ENCODE measurements at places on chromosomes 4 and X.

DNA sequence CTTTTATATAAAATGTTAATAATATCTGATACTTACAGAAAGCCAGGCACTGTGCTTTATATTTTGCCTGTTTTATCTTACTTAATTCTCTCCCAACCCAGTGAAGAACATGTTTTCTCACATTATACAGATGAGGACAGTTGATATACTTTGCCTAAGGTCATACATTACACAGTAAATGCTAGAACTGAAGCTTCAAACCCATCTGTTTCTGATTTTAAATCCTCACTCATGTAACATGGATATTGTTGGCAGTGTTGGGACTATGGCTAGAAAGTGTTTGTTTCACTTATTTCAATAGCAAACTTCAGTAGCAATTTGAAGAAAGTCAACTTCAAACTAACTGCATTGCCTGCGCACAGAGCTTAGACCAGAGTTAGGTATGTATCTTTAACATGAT lies 57.4 kb downstream of the RAPGEF2 start:
- no peak for DNase-seq

DNA sequence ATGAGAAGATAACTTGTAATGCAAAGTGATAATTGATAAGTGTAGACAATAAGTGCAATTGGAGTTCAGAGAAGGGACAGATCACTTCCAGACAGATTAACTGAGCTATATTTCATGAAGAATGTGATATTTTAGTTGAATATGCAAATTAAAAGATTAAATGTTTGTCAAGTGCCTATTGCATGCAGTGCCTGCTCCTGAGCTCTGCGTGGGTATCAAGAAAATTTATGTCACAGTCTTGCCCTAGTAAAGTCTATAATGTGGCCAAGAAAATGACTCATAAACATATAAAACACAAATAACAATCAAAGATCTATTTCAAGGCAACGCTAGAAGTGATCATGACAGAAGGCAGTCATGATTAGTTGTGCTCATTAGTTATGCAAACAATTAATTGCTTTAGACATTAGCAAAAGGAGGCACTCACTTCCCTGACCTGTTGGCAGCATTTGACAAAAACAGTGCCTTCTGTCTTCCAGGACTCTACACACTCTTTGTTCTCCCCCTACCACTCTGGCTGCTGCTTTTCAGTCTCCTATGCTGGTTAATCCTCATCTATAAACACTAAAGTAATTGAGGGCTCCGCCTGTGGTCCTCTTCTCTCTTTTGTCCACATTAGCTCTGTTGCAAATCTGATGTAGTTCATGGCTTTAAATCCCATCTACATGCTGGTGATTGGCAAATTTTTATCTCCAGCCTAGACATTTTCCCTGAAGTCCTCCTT lies 47.7 kb downstream of the ARHGEF38 start:
- no peak for DNase-seq

GRCh38 chrX:23732704-23733103 lies 10.4 kb downstream of the ACOT9 start:
- no peak for DNase-seq

- DNase-seq = no peak
Observed at GRCh38 chr4:107034091-107034995, 1.8 kb downstream of the DKK2 start.

GRCh38 chr4:98566361-98567008 lies 91.9 kb downstream of the TSPAN5 start:
- DNase-seq = no peak

DNA sequence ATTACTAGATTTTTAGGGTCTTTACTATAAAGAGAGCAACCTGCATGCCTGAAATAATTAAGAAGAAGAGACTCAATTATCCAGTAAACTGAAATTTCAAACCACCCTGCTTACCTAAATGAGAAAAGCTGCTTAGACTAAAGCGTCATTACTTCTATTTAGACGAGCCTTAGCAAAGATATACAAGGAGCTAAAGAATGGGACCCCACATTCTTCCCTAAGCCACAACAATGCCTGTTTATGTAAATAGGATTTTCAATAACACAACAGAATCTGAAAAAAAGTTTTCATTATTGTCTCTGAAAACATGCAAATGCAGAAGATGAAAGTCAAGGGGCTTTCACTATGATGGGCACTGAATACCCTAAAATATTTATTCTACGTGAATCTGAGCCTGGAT lies 16.2 kb downstream of the GPC3 start:
- no peak for DNase-seq

GRCh38 chr4:8045909-8046308 lies 106.2 kb upstream of the AFAP1 start:
- DNase-seq = no peak

Measured in HuH-7 (cell line).